ENCODE measurements at places on chromosomes 2 and 18.

DNA sequence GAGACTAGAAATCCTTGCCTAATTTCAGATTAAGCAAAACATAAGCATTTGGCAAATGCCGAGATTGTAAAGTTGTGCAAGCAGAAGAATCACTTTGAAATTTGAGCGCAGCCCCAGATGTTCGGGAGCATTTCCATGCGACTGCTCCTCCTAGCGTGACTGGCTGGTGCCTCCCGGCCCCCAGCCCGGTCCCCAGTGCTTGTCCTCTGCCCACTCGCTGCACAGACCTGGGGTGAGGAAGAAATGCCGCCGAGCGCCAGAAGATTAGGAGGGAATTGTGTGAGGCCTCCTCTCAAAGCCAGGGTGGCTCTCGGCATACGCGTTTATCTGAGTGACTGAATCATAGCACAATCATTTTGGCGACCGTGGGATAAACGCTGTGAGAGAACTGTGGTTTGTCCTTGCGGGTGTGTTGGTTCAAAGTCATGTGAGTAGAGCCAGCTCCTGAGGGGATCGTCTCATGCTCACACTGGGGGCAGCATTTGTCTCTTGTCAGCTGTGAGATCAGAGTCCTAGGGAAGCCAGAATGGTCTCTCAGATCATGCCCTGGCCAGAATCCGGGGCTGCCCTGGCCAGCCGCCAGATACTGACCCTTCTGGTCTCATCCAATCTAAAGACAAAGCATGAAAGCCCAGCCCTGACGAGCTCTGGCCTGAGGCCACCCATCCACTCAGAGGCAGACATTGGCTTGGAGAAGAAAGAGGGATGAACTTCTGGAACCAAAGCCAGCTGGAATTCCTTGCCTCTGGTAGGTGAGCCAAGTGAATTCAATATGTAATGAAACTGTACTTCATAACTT, 189.3 kb downstream of the SH3RF3 start:
- no peak overlapping the region for H3K27ac ChIP-seq
- no peaks in the 10 kb centered on the region for H3K27me3 ChIP-seq
- H3K36me3 ChIP-seq: no peaks in the 10 kb centered on the region
- H3K4me3 ChIP-seq: no peak overlapping the region
- DNase-seq: peak; percentile 82

GRCh38 chr2:67840460-67841068, 222.2 kb downstream of the C1D start:
- no peaks in the 10 kb centered on the region for H3K27me3 ChIP-seq
- peak overlapping the region; percentile 81 for H3K27ac ChIP-seq
- DNase-seq: peak; percentile 73
- no peak overlapping the region for H3K4me3 ChIP-seq
- H3K4me1 ChIP-seq: peaks cover 5% of the 10 kb centered on the region
- no peaks in the 10 kb centered on the region for H3K36me3 ChIP-seq

DNA sequence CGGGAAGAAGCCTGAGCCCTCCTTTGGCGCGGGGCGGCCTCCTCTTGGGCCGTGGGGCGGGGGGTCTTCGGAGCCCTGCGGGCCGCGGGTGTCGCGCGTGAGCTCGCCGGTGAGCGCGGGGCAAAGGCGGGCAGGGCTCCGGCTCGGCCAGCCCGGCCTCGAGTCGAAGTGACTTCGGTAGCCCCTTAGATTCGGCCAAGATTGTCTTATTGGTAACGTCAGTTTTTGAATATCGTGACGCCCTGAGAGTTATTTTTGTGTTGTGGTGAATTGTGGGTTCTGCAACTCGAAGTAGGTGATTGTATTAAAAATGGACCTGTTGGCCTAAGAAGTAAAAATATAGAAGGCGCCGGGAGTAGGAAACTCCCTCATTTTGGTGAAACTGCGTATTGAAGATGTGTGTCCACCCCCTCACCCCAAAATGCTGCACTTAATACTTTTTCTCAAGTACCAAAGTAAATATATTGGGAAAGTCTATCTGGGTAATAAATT, 669 bp downstream of the MARCHF7 start:
- DNase-seq: no peak
- H3K27me3 ChIP-seq: no peaks in the 10 kb centered on the region
- peak overlapping the region; percentile 97 for H3K27ac ChIP-seq

DNA sequence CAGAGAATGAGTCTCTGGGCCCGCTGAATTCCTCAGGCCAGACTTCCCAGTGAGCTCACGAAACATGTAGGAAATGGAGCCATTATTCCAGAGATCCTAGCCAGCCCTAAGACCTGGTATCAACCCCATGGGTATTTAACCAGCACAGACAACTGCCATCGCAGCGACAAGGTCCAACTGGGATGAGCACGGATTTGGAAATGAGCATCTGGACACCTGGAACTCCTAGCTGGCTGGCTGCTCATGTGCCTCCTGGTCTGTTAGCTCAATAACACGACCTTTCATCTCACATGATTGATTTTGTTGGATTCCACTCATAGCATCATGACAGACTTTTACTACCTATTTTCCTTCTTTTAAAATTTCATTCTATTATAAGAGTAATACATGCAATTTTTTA, 51.0 kb downstream of the POU3F3 start:
- H3K4me3 ChIP-seq: no peak overlapping the region
- no peaks in the 10 kb centered on the region for H3K4me1 ChIP-seq
- H3K36me3 ChIP-seq: no peaks in the 10 kb centered on the region
- DNase-seq: no peak

GRCh38 chr2:85326406-85327159, 1.2 kb downstream of the TGOLN2 start:
- peaks cover 24% of the 10 kb centered on the region for H3K4me1 ChIP-seq
- H3K4me3 ChIP-seq: peak overlapping the region; percentile 95
- H3K36me3 ChIP-seq: peaks cover 49% of the 10 kb centered on the region
- no peak for DNase-seq
- H3K27ac ChIP-seq: no peak overlapping the region

DNA sequence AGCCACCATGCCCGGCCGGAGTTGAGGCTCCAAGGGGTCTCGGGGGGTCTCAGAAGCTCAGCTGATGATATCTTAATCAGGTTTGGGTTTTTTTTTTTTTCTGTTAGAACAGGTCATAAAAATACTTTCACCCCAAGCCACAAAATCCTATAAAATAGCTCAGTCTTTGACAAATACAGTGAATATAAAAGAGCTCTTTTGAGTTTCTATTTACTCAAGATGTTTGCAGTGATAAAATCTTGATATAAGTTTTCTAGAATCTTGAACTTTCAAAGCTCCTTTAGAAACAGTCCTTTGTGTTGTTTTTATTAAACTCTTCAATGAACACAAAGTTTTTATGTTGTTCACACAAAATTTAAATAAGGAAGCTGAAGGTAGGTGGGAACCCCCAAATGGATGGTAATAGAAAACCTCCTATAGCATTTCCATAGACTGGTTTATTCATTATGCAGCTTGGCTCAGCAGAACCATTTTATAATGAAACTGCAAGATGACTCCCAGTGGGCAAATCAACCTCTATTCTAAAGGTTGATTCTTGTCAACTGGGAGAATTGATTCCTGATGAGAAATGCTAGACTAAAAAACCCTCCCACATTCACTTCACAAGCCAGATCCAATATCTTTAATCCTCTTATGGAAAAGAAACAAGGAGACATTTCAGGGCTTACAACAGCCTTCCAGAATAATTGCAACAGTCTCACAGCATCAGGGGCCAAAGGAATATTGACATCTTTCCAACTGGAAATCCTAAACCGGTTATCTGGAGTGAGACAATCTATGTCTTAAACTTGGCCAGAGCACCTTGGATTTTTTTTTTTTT, 13.6 kb upstream of the NARS1 start:
- H3K27me3 ChIP-seq: no peaks in the 10 kb centered on the region
- H3K4me3 ChIP-seq: no peak overlapping the region
- no peak overlapping the region for H3K27ac ChIP-seq
- peaks cover 2% of the 10 kb centered on the region for H3K4me1 ChIP-seq
- no peak for DNase-seq
- H3K36me3 ChIP-seq: no peaks in the 10 kb centered on the region

DNA sequence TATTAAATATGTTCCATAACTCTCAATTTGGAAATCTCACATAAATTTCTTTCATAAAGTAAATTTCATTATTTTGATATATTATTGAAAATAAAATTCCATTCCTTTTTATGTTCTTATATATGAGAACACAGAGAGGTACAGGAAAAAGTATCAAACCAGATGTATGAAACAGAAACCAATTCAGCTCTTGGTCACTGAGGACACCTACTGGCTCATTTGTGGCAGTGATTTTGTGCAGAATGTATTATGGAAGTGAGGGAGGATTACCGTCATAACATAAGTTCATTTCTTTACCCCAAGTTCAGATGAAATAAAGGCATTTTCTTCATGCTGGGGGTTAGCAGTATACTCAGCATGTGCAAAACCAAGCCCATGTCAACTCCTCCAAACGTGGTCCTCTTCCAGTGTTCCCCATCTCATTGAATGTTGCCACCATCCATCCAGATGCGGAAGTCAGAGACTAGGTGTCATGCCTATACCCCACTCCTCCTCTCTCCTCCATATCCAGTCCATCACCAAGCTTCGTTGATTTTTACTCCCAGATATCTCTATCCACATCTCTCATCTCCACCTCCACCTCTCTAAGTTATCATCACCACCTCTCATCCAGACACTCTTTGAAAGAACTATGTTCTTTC, 41.7 kb upstream of the MALL start:
- no peaks in the 10 kb centered on the region for H3K36me3 ChIP-seq
- no peaks in the 10 kb centered on the region for H3K4me1 ChIP-seq
- no peaks in the 10 kb centered on the region for H3K27me3 ChIP-seq
- DNase-seq: peak; percentile 48

DNA sequence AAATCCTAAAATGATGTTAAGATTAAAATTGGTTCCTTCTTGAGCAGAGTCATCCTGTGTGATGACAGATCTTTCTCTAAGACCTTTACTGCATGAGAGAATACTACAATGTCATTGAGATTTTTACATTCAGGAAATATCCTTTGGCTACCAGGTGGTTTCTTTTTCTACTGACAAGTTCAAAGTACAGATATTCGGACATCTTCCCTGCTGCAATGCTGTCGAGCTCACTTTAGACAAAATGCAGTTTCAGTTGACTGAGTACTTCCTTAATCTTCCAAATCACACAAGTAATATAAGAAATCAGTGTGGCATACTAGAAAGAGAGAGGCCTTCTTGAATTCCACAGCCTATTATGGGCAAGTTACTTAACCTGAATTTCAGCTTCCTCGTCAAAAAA, 207.9 kb upstream of the ACVR2A start:
- H3K27me3 ChIP-seq: no peaks in the 10 kb centered on the region
- DNase-seq: no peak
- H3K4me3 ChIP-seq: no peak overlapping the region
- no peaks in the 10 kb centered on the region for H3K36me3 ChIP-seq
- no peaks in the 10 kb centered on the region for H3K4me1 ChIP-seq
- no peak overlapping the region for H3K27ac ChIP-seq

DNA sequence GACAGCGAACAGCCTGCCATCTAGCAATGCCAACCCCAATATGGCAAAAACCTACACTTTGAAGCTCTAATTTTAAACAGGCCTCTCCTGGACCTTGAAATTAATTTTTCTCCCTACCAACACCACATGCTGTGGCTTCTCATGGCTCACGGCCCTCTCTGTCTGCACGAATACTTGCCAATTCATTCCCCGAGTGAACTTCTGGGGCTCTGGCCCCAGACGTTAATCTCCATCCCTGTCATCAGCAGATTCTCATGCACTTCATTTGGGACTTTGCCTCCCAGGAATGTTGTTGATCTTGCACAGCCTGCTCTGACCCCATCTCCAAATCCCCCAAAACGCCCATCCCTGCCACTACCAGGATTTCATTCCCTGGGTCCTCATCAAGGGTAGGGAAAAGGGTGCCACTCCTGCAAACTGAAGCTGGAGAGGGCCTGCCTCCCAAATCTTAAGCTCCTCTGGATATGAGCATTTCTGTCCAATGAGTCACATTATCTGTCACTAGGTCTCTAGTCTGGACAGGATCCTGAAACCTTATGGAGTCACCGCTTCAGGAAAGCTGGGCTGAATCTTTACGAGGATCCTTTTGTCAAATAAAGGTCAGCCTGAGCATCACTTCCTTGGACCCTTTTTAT, 10.4 kb downstream of the FIGLA start:
- H3K27me3 ChIP-seq: peaks cover 4% of the 10 kb centered on the region
- no peak overlapping the region for H3K4me3 ChIP-seq
- no peaks in the 10 kb centered on the region for H3K4me1 ChIP-seq
- H3K36me3 ChIP-seq: no peaks in the 10 kb centered on the region

DNA sequence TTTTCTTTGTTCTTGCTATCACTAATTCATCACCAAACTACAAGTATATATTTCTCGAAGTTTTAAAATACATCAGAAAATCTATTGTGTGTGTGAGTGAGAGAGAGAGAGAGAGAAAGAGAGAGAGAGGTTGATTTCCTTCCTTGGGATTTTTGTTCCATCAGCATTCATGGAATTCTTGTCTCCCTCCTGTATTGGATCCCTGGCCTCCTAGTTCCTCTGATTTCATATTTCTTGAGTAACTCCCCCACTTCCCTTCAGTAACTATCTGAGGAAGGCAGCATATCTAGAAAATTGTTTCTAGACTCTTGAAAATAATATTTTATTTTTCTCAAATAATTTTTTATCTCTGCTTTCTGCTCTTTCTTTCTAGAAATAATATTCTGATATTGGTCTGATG, 13.3 kb upstream of the ACTR2 start:
- H3K4me1 ChIP-seq: no peaks in the 10 kb centered on the region
- no peak overlapping the region for H3K4me3 ChIP-seq
- no peak for DNase-seq
- no peak overlapping the region for H3K27ac ChIP-seq
- H3K27me3 ChIP-seq: no peaks in the 10 kb centered on the region
- H3K36me3 ChIP-seq: no peaks in the 10 kb centered on the region

DNA sequence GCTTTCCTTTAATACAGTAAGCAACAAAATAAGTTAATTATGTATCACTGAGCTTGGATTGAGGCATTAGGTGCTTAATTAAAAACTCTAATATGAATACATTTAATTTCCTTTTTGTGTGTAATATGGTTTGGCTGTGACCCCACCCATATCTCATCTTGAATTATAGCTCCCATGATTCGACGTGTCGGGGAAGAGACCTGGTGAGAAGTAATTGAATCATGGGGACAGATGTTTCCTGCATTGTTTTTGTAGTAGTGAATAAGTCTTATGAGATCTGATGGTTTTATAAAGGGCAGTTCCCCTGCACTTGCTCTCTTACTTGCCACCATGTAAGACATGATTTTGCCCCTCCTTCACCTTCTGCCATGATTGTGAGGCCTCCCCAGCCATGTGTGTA, 325.4 kb upstream of the CDH7 start:
- H3K27ac ChIP-seq: no peak overlapping the region
- no peak overlapping the region for H3K4me3 ChIP-seq
- no peaks in the 10 kb centered on the region for H3K4me1 ChIP-seq
- H3K27me3 ChIP-seq: no peaks in the 10 kb centered on the region

DNA sequence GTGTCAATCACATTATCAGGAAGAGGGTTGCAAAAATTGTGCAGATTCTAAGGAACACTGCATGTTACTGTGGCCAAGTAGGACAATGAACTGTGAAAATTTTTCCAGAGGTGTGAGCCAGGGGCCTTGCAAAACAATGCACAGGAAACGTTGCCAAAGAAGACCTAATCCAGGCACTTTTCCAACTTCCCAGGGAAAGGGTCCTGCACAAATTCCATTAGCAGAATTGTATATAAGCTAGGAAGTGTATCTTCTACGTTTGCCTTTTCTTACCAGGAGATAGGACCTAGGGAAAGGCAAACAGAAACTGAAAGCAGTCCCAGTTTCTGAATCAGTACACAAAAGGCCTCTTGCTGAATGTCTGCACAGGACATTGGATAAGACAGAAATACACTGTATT, 1888.3 kb upstream of the CELF4 start:
- no peak overlapping the region for H3K27ac ChIP-seq
- no peaks in the 10 kb centered on the region for H3K4me1 ChIP-seq
- no peaks in the 10 kb centered on the region for H3K27me3 ChIP-seq
- H3K4me3 ChIP-seq: no peak overlapping the region

GRCh38 chr2:70520825-70521224, 32.8 kb downstream of the TGFA start:
- DNase-seq: no peak
- H3K27ac ChIP-seq: no peak overlapping the region
- H3K36me3 ChIP-seq: no peaks in the 10 kb centered on the region
- no peaks in the 10 kb centered on the region for H3K27me3 ChIP-seq

Data from SK-N-SH (cell line).